Kidney epithelial cell (primary cell): ENCODE measurements at places on chromosomes 12 and 14.

DNA sequence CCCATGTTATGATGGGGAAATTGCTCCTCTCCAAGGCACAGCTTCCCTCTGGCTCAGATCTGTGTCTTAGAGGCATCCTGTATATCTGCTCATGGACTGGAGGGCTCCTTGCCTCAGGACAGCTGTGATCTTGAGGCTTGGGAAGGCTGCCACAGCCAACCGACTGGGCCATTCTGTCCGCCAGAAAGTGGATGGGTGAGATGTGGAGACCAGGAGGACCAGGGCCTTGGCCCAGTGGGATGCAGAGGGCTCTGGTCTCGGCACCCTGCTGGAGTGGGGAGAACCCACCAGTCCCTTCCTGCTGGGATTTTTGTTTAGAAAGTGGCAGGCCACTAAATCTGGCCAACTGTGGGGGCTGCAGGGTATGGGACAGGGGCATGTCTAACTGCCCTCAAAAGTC, 148.6 kb downstream of the CALM1 start:
- no peak for DNase-seq

GRCh38 chr12:18690653-18691052, 47.2 kb downstream of the PLCZ1 start:
- DNase-seq: peak; percentile 72

DNA sequence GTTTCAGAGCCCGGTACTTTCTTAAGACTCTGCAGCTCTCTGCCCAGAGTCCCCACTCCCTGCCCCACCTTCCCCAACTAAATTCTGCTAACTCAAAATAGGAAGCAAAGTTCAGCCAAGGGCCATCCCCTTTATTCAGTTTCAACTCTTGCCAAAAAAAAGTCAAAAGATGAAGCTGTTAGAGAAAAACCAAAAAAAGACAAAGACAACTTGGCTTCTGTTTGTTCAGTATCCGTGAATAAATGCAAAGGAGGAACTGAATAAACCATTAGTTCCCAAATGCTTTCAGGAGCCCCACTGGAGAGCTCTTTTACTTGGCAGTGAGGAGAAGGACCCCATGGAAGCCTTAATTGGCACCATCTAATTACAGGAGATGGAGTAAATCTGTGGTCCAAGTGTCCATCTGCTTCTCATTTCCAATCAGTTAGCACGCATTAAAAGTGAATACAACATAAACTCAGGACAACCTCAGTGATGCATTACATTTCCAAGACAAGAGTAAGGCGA, 155.4 kb upstream of the GZMB start:
- DNase-seq: no peak

DNA sequence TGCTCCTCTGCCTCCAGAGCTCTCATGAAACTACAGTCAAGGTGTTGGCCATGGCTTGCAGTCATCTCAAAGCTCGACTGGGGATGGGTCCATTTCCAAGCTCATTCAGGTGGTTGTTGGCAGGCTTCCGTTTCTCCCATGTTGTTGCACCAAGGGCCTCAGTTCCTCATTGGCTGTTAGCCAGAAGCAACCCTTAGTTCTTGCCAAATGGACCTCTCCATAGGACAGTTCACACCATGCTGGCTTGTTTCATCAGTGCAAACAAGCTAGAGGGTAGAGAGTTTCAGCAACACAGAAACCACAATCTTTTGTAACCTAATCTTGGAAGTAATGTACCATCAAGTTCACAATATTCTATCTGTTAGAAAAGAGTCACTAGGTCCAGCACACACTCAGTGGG, 22.7 kb upstream of the PPM1A start:
- DNase-seq: no peak

GRCh38 chr14:105026033-105026785, 5.3 kb upstream of the CDCA4 start:
- DNase-seq: no peak

DNA sequence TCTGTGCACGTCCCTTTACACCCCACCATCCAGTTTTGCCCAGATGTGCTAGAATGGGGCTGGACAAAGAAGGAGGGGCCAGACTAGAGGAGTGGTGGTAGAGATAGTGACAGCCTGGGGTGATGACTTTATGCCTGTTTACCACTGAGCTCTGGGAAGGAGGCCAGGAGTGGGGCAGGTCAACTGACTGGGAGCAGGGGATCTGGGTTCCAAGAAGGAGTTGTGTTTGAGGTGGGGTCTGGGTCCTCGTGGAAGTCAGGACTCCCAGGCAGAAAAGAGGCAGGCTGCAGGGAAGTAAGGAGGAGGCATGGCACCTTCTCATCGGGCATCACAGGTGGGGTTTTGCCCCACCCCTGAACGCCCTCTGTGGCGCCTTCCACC, 315 bp downstream of the LTB4R2 start:
- no peak for DNase-seq

GRCh38 chr12:130704606-130705005, 11.5 kb downstream of the RIMBP2 start:
- DNase-seq: no peak

DNA sequence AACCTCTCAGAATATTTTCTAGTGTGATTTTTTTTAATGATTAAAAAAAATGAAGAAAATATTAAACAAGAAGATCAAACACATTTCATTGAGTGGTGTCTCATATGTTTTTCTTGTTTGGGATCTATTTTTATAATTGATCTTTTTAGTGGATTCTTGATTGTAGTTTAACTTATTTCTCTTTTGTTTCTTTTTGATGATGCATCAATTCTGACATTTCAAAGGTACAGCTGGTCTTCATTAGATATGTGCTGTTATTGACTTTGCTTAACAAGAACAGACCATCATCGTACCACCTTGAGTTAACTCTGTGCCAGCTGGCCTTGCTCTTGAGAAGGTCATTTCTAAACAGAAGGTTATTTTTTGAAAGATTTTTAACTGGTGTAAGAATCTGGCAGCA, 45.8 kb upstream of the FGD4 start:
- no peak for DNase-seq

DNA sequence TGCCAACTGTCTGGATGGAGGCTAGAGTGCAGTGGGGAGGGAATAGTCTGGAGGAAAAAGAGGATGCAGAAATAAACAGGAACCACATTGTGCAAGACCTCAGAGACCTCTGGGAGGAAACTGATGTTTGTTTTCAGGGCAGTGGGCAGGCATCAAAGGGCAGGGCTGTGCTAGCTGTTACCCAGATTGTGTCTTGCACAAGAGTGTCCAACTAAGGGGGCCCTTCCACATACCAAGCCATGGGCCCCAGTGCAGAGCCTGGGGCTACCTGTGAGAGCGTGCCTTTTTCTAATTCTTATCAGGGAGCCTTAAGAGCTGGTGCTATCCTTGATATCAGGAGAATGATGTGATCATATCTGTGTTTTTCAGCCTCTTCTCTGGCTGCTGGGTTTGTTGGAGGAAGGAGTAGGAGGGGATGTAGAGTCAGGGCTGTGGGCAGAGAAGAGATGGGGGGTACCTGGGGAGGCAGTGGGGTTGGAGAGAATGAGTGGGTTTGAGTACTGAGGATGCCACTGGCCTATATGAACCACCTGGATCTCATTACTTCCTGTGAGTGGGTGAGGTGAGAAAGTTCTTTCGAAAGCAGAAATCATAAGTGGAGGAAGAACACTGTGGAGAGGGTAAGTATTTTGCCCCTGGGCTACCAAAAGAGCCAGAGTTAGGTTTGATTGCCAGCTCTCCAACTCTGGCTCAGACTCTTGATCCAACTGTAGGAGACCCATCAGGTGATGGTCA, 259.2 kb upstream of the CRY1 start:
- DNase-seq: no peak

- no peak for DNase-seq
These were observed 942 bp downstream of the ATF7IP start for GRCh38 chr12:14366209-14367039.

DNA sequence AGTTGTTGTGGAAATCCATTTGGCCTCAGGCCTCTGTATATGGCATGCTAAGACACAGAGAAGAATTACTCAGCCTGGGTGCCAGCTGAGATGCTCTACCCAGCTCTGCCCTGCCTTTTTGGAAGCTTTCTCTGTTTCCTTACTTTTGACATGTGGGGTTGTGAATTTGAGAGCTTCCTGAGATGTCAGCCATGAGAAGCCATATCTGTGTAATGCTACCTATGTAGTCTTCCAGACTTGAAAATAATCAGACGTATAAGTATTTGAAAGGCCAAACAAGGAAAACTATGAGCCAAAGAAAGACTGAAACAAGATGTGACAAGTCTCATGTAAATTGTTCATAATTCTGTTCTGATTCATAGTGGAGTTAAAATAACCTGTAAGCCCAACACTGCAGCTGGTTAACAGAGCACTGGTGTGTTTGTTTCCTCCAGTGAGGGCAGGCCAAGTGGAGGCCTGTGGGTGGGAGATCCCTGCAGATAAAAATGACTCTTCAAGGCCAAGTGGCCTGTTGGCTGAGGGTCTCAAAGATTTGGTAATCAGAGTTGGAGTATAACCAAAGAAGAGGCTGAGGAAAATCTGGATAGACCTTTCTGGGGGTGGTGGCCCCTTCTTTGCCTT, 94.0 kb downstream of the TMX1 start:
- no peak for DNase-seq

GRCh38 chr14:30214461-30215090, 286.9 kb upstream of the PRKD1 start:
- peak; percentile 45 for DNase-seq

- no peak for DNase-seq
These were observed 68.5 kb downstream of the FBXO34 start for GRCh38 chr14:55339770-55340169.
